H1 (cell line): ENCODE measurements at places on chromosomes 2 and 18. TPM values are rescaled to one million over a fixed set of nuclear protein-coding genes. Genes with fewer than 3 reads are reported as not detected.

GRCh38 chr18:13583576-13584550, 142.5 kb downstream of the FAM210A start:
- no peak overlapping the region for H3K4me3 ChIP-seq
- H3K27ac ChIP-seq: no peak overlapping the region
- no peaks in the 10 kb centered on the region for H3K36me3 ChIP-seq
- DNase-seq: no peak

DNA sequence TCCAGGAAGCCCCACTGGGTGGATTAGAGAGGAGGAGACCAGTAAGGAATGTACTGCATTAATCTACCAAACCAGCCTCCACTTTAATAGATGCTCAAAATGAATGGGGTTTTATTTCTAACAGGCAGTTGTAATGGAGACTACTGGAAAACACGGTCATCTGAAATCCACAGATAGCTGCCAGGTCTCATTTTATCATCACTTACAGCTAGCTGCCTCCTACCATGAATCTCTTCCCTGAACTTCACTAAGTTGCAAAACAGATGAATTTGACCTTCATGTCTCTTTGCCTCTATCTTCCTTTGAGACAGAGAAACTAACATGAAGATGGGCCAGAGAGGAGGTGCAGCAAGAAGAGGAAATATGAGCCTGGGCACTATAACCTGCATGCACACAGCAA, 21.9 kb downstream of the ZBTB7C start:
- no peak for DNase-seq
- H3K4me1 ChIP-seq: no peaks in the 10 kb centered on the region

Gene CGREF1
- 3.4 and 3.5 TPM in 2 replicates for total RNA-seq

Gene LAMA1
- total RNA-seq: 48.7 and 48.8 TPM in 2 replicates

Gene POTEJ
- not detected in 2 replicates for total RNA-seq
